MG63 (cell line): ENCODE measurements at places on chromosomes 6 and 20. TPM values are rescaled to one million over a fixed set of nuclear protein-coding genes. Genes with fewer than 3 reads are reported as not detected.

GRCh38 chr6:137424251-137424650, 69.9 kb downstream of the OLIG3 start:
- no peak for DNase-seq

DNA sequence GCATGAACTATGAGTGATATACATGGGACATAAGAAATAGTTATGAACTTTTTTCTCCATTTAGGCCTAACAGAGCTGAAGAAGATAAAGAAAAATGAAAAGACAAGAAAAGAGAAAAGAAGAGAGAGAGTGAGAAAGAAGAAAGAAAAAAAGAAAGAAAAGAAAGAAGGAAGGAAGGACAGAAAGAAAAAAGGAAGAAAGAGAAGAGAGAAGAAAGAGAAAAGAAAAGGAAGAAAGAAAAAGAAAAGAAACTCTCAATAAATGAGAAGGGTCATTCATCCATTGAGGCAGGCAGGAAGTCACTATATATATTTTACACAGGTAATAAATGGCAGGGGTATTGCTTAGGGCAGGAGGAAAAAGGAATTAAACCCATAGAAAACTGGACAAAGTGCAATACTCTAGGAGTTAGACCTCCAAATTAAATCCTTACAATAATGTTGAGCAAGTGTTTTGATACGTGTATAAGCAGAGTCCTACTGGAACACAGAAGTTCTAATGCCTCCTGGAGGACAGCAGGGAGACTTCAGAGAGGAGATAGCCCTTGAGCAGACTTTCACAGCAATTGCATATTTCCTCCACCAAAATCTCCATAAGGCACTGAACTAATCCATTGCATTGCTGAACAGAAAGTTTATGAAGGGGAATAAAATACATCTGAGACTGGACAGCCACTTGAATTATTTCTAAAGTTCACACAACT, 86.4 kb upstream of the TENT5A start:
- no peak for DNase-seq

The C20orf204 gene
- total RNA-seq, result 0.95 and 1.3 TPM in 2 replicates

The CCDC28A gene
- total RNA-seq, result 15.3 and 30.8 TPM in 2 replicates

The CST4 gene
- not detected in 2 replicates for total RNA-seq

DNA sequence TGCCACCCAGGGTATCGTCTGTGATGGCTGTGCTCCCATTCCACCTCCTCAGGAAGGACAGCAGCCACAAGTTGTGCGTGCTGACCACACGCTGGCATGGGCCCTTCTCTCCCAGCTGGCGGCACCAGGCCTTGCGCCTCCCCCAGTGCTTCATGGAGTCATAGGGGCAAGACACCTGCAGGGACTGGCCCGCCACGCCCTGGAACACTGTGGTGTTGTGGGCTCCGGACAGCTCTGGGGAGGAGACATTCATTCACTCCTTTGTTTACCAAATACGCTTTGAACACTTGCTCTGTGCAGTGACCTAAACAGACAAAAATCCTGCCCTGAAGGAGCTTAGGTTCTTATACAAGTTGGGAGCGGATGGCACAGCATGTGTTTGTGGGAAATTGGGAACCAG, 1.5 kb downstream of the TREM2 start:
- no peak for DNase-seq

DNA sequence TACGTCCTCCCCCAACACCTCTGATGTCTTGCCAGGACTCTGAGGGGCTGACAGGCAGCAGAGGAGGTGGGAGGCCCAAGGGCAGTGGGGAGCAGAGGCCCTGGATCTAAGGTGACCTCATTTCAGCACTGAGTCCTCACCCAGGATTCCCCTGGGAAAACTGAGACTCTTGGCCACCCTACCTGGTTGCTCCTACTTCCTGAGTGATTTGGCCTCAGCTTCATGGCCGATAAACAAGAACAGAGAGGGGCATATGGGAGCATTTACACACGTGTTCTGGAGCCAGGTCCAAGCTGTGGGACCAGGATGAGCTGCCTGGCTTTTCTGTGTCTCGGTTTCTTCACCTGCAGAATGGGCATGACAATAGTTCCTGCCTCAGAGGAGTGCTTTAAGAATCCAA, 133.8 kb downstream of the ANKRD60 start:
- no peak for DNase-seq

- no peak for DNase-seq
These were observed 371.8 kb downstream of the MAFB start for GRCh38 chr20:40317156-40317790.

- DNase-seq, result no peak
These were observed 70.0 kb upstream of the CD2AP start for GRCh38 chr6:47407300-47408281.

DNA sequence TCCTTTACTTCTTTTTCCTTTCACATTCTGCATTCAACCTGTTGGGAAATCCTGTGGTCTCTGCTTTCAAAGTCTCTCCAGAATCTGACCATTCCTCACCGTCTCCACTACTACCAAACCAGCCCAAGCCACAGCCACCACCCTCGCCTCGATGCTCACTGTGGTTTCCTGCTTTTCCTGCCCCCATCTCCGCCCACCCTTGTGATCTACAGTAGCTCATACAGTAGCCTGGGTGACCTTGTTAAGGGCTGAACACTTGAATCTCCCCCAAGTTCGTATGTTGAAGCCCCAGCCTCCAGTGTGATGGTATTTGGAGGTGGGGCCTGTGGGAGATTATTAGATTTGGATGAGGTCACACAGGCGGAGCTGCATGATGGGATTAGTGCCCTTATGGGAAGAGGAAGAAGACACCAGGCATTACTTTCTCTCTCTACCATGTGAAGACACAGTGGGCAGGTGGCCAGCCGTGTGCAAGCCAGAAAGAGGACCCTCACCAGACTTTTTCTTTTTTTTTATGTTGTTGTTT, 189.0 kb upstream of the UST start:
- DNase-seq, result no peak

DNA sequence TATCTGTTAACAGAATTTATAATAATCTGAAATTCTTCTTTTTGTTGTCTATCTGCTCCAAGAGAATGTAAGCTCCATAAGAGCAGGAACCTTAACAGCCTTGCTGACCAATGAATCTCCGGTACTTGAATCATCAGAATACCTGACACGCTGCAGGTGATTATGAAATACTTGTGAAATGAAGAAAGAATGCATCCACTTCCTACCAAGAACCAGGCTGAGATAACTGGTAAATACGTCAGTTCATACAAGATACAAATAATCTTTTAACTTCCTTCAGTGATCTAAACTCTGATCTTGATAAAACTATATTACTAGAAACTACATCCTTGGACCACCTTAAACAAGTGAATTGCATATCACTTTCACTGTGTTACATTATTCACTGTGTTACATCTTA, 116.2 kb downstream of the MAP3K5 start:
- no peak for DNase-seq

The TNF gene
- total RNA-seq, result not detected in 2 replicates

DNA sequence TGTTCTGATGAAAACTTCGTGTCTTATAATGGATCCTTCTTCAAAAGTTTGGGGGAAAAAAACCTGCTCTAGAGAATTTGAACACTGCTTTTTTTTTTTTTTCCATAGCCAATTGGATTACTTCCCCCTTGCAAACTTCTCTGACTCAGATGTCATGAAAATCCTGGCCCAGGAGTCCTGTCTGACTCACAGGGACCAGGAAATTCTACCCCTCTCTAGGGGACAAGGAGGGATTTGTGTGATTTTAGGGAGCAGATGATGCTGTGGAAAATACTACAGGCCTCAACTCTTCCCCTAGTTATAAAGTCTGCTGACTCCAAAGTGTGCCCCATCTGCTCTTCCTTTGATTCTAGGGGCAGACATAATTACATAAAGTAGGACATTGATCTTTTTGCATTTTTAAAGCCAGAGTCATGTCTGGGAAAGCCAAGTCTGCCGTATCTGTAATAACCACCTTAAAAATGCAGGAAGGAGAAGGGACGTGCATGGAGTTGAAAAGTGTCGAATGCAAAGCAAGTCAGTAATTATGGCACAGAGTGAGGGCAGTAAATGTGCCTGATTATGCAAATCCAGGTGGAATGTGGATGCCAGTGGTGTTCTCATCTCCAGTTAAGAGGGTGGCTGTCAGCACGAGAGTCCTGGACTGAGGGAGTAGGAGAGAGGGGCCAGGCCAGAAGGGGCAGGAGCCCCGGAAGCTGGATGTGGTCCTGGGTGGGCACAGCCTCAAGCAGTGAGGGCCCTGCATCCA, 144.3 kb upstream of the SULF2 start:
- DNase-seq, result peak; percentile 74

- no peak for DNase-seq
These were observed 13.8 kb upstream of the TIAM2 start for GRCh38 chr6:154981079-154981870.

- no peak for DNase-seq
These were observed 55.9 kb downstream of the GPR6 start for GRCh38 chr6:110033749-110034666.

The OGFRL1 gene
- 3.5 and 5.8 TPM in 2 replicates for total RNA-seq

- DNase-seq, result peak; percentile 32
These were observed 4.3 kb downstream of the CALHM4 start for GRCh38 chr6:116557893-116558292.

- no peak for DNase-seq
These were observed 53.0 kb upstream of the MLIP start for GRCh38 chr6:54058236-54058635.

- peak; percentile 100 for DNase-seq
These were observed 7.8 kb downstream of the ADTRP start for GRCh38 chr6:11770546-11771466.

DNA sequence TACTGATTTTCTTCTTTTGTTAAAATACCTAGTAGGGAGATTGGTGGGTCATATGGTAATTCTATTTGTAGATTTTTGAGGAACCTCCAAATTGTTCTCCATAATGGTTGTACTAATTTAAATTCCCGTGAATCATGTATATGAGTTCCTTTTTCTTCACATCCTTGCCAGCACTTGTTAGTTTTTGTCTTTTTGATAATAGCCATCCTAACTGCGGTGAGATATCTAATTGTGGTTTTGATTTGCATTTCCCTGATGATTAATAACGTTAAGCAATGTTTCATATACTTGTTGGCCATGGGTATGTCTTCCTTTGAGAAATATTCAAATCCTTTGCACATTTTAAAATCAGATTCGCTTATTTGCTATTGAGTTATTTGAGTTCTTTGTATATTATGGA, 110.9 kb downstream of the JAG1 start:
- no peak for DNase-seq

The LY6G5C gene
- total RNA-seq, result not detected in 2 replicates

DNA sequence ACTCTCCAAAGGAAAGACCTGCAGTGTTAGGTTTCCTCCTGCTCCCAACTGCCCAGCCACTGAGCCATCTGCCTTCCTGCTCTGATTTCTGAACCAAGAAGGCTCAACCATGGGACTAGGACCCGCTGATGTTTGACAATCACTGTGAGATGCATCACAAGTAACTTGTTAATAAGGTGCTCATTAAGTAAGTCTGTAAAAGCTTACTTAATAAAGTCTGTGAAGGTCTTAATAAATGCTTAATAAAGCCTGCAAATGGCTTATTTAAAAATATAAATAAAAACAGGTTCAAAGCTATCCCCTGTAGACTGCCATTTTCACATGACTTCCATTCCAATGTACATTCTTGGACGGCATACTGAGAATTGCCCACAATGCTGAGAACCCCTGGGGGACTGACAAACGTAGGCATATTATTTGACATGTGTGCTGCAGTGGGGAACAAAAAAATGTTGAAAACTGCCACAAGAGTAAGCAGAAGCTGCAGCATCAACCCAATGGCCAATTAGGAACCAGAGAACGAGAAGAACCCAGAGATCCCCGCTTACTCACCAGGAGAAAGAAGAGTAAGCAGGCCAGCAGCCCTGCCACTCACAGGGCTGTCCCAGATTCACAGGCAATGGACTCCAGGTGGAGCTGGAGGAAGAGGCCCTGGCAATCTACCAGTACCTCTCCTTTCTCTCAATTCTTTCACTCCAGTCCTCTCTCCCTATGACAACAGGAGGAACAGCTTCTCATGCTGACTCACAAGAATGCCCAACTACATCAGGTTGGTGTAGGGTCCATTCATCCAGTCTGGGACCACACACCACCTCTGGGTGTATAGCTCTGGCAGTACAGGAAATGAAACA, 19.5 kb downstream of the KIF13A start:
- peak; percentile 5 for DNase-seq

- no peak for DNase-seq
These were observed 509.8 kb upstream of the JARID2 start for GRCh38 chr6:14735956-14736486.
